ENCODE measurements at places on chromosomes 1 and 21. TPM values are rescaled to one million over a fixed set of nuclear protein-coding genes. Genes with fewer than 3 reads are reported as not detected.

- ATAC-seq = no peak
Observed at GRCh38 chr1:111802110-111802509, 46.4 kb downstream of the DDX20 start.

DNA sequence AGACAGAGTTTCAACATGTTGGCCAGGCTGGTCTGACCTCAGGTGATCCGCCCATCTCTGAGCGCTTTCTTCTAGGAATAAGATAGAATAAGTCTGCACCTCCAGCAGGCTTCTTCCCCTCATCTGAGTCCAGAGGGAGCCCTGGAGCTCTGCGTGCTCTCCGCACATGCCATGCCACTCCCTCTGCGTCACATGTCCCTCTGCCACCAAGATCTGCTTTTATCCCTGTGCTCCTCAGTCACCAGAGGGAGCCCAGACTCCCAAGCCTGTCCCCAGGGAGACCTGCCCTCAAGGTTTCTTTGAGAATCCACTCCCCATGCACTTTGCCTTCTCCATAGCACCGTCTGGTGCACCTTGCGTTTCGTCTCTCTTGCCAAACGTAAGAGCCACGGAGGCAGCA lies 213.0 kb downstream of the CAMTA1 start:
- ATAC-seq = no peak

GRCh38 chr1:240526312-240526711 lies 85.6 kb downstream of the GREM2 start:
- ATAC-seq = no peak

DNA sequence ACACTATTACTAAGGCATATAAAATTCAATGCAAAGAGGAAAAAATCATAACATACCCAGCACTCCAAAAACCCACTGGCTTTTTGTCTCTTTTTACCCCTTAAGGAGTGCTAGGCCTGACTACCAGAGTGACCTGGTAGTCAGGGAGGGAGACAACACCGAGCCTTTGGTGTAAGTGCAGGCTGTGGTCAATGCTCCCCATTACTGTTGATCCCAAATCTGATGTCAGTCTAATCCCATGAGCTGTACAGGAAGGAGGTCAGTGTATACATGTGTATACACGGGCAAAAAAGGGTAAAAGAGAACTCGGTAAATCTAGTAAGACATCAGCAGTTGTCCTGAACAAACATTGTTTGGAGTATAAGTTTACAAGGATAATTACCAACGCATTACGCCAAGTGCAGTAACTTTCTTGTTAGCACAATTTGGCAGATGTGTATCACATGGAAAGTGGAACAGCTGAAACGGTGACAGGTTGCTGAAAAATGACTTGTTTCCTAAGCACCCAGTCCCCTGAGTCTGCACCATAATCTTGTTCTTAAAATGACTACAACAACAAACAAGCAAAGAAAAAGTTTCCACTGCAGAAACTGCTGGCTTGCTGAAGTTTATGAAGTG lies 217.9 kb downstream of the KCNH1 start:
- peak; percentile 50 for ATAC-seq

DNA sequence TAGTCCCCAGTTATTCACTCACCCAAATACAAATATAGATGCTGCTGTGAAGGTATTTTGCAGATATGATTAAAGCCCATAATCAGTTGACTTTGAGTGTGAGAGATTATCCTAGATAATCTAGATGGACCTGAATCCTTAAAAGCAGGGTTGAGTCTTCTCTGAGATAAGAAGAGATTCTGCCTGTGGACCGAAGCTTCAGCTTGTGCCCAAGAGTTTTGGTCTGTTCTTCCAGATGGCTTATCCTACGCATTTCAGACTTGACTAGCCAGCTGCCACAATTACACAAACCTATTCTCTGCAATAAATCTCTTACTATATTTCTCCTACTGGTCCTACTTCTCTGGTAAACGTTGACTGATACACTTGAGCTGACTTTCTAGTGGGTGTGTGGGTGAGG lies 145.1 kb downstream of the KCNJ6 start:
- no peak for ATAC-seq

DNA sequence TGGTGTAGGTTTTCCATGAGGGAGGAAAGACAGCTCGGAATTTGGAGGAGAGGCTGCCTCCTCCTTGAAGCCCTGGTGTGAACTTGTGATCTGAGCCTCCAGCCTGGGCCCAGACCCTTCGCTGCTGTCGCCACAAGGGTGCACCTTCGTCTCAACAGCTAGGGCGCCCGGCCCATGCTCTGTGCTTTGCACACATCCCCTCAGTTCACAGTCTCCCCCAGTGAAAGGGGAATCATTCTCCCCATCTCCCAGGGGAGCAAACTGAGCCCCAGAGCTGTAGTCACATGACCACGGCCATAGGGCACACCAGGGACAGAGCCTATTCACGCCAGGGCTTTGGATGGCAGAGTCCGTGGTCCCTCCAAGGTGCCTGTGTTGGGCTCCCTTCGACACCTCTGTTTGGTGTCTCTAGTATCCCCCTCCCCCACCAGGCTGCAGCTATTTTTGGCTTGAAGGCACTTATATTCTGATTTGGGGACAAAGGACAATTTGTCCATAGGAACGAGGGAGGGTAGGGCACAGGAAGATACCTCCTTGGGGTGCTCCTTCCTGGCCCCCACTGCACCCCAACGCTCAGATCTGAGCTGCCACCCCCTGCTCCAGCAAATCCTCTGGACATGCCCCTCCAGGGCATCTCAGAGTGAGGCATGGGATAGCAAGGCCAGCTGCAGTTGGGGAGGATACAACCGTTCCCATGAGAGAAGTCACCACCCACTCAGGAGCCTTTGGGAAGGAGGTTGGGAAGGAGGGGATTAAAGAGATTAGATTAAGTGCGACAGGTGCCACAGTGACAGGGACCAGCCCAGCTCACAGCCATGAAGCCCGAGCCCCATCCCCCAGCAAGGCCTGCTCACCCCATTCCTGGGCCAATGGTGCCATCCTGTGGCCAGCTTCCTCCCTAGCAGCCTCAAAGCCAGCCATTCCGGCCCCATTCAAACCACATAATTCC lies 15.7 kb downstream of the MATN1 start:
- ATAC-seq = peak; percentile 71

GRCh38 chr1:35569936-35570335 lies 3.2 kb upstream of the TFAP2E start:
- no peak for ATAC-seq

- peak; percentile 87 for ATAC-seq
Observed at GRCh38 chr1:196608390-196609369, at the start of gene KCNT2. Gene KCNT2 (minus strand): TSS chr1:196608440. CDS start chr1:196608309, 131 bp downstream.

DNA sequence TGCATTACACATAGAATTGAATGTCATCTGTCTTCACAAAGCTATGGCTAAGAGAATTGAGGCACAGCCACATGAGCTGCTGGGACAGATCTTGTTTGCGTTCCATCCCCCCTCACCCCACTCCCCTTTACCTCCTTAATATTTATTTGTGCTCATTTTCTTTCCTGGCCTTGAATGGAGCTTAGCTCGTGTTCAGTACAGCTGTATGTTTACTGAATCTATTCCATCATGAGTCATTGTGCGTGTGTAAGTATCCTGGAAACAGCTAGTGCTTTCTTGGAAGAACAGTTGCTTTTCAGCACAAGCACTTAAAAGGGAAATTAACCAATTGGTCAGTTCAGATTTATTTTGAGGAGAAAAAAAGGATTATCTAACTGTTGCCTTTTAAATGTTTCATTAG lies 14.7 kb downstream of the PROX1 start:
- ATAC-seq = no peak

GRCh38 chr21:35857095-35857494 lies 203.2 kb downstream of the SETD4 start:
- ATAC-seq = no peak

DNA sequence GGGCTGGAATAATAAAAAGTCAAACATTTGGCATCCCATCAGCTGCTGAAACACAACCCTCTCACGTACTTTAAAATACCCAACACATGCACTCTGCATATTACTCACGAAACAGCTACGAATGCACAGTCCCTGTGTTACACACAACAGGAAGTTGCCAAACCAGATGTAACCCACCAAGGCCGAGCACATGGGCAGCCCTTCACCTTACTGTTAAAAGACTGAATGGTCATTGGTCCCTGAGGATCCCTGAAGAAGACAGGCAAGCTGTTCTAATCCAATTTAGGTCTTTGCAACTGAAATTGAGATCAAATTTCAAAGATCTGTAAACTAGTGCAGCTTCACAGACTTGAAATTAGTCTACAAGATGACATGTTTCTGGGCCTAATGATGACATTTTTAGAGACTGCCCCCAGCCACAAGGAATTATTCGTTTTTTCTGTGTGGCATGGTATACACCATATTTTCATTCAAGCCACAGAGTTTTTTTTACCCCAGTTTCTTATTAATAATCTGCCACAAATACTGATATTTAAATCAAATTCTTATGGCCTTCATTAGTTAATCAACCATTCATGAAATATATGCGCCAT lies 25.6 kb upstream of the IER5 start:
- no peak for ATAC-seq

- ATAC-seq = no peak
Observed at GRCh38 chr1:228073857-228074545, 8.5 kb upstream of the ARF1 start.

DNA sequence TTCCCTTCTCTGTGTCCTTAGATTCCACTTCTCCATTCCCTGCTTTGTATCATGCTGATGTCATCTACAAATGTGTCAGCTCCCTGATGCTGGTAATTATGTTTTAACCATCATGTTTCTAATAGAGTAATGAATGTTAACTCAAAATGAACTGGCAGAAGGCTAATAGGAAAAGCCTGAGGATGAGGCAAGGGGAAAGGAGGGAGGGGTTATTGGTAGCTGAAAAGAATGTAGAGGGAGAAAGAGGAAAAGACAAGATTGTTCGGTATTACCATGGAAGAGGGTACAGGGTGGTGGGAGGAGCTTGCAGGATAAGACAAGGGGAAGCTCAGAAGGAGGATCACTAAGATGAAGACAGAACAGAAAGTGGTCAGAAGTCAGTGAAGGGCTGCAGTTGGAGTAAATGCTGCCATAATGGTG lies 150.9 kb downstream of the ZC3H11B start:
- no peak for ATAC-seq

- no peak for ATAC-seq
Observed at GRCh38 chr1:170893655-170894297, 41.6 kb upstream of the MROH9 start.

DNA sequence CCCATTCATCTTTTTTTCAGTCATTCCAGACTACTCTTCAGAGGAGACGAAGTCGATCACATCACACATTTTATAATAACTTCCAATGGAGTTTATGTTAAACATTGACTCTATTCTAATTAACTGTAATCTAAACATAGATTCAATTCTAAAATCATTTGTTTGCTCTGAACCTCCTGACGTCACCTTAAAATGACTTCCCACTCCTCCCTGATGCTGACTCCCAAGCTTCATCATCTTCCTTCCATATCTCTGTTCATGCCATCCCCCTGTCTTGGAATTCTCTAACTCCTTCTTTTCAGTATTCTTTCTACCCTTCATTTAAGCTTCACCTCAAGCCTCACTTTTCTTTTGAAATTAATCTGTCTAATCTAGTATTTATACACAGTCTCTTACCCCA lies 45.1 kb upstream of the PLPPR5 start:
- ATAC-seq = no peak

DNA sequence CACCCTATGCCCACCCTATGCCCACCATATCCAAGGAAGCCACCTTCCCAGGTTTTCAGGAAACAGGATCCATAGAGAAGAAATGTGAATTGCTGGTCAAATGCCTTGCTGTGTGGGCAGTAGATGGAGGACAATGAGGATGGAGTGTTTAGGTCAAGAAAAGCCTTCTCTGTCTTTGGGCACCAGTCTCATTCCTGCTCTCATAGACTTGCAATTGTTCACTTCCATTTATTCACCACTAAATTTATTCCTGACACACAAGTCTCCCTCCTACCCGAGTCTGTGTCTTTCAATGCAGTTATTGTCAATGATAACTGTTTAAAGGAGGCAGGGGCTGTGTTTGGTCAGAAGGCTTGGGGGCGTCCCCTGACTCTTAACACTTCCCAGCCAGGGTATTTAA lies 48.0 kb upstream of the ITPKB start:
- no peak for ATAC-seq

GRCh38 chr1:43954036-43954435 lies 7.3 kb downstream of the IPO13 start:
- ATAC-seq = no peak

- peak; percentile 88 for ATAC-seq
Observed at GRCh38 chr1:110390096-110390495, 730 bp downstream of the SLC16A4 start.

- ATAC-seq = no peak
Observed at GRCh38 chr21:33586927-33587326, 1.6 kb downstream of the DONSON start.

DNA sequence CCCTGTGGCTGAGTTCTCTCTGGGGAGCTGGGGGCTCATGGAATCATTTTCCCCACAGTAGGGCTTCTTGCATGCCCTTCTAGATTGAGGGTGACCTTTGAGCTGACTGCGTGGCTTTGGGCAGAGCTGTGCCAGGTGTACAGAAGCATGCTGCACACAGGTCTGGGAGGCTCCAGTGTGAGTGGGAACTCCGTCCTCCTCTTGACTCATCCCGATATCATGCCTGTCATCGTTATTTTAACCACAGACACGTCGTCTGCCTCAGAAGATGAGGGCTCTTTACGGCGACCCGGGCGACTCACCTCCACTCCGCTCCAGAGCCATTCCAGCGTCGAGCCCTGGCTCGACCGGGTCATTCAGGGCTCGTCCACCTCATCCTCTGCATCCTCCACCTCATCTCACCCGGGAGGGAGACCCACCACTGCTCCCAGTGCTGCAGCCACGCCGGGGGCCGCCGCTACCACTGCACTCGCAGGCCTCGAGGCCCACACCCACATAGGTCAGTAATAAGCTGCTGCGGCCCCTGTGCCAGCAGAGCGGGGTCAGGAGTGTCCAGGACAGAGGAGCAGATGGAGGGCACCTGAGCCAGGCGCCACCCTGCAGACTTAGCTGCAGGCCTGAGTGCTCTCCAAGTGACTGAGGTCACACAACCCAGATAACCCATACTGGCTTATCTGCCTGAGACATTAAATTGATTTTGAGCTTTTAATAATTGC lies 39.8 kb downstream of the DIP2A start:
- no peak for ATAC-seq

- no peak for ATAC-seq
Observed at GRCh38 chr1:220335668-220336067, 63.4 kb upstream of the RAB3GAP2 start.

DNA sequence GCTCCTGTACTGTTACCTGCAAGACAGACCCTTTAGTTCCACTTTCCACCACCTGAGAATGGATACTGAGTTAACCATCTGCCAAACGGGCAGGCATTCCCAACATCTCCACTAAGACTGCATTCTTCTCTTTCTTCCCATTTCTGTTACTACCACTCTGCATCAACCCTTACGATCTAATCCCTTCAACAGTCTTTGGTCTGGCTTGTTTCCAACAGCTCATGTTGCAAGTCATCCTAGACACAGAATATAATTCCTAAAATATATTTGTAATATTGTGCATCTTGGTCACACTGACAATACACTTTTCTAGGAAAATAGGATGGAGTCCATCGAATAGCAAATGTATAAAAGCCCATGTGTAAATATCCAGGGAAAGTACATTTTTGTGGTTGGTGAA lies 166.7 kb downstream of the SIPA1L2 start:
- no peak for ATAC-seq

The ESPN gene
- total RNA-seq = 0.81 TPM

The SLC2A5 gene
- total RNA-seq = 0.58 TPM

The APOBEC4 gene
- not detected for total RNA-seq

The CLIC4 gene
- total RNA-seq = 699 TPM

The TESK2 gene
- total RNA-seq = 4.8 TPM

The PRMT6 gene
- 12.1 TPM for total RNA-seq

The OR10Z1 gene
- not detected for total RNA-seq
